ENCODE measurements at places on chromosomes 13 and 19.
A peak's percentile ranks its signal among the peaks of the same experiment; 100 is the strongest.

DNA sequence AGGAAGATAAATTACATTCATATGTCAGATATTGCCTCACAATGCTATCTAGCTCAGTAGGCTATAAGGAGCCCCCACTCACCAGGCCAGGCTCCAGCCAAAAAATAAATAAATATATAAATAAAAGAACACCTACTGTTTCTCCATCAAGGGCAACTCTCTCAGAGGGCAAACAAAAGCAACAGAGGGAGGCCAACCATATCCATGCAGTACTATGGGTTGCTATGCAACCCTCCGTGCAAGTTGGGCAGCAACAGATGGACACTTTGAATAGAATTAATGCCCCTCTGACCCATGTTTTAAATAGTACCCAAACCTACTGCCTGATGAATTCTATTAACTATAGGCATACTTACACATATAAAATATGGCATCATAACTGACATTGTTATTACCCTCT is 279.8 kb upstream of the EDNRB start:
- DNase-seq = no peak

GRCh38 chr13:75479102-75479740 is 2.7 kb downstream of the TBC1D4 start:
- DNase-seq = no peak

DNA sequence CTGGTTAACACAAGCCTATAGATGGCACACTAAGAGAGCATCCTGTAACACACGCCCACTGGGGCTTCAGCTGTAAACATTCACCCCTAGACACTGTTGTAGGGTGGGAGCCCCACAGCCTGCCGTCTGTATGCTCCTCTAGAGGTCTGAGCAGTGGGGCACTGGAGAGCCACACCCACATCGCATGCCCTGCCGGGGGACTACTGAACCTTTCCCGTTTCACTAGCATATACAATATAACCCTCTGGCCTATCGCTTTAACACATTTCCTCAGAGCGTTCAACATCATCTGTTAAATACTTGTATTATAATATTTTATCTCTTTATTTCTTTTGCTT is 73.4 kb downstream of the PCDH9 start:
- DNase-seq = no peak

- DNase-seq = no peak
Observed at GRCh38 chr19:48121909-48122371, 11.3 kb upstream of the PLA2G4C start.

DNA sequence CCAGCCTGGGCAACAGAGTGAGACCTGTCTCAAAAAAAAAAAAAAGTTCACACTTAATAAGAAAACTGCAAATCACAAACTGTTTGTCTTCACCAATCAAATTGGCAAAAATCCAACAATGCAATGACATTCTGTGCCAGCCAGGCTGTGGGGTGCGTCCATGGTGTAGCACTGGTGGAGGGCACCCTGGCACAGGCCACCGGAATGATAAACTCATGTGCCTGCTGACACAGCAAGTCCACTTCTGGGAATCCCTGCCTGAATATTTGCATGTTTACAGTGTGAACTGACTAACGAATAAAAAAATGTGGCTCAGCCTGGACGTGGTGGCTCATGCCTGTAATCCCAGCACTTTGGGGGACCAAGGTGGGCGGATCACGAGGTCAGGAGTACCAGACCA is 1.6 kb upstream of the LRRC25 start:
- DNase-seq = no peak

- DNase-seq = no peak
Observed at GRCh38 chr19:10138879-10139795, 19.4 kb upstream of the EIF3G start.

- DNase-seq = no peak
Observed at GRCh38 chr13:26071691-26072090, 19.9 kb upstream of the SHISA2 start.

- no peak for DNase-seq
Observed at GRCh38 chr19:45782820-45783785, 813 bp upstream of the DMPK start.

DNA sequence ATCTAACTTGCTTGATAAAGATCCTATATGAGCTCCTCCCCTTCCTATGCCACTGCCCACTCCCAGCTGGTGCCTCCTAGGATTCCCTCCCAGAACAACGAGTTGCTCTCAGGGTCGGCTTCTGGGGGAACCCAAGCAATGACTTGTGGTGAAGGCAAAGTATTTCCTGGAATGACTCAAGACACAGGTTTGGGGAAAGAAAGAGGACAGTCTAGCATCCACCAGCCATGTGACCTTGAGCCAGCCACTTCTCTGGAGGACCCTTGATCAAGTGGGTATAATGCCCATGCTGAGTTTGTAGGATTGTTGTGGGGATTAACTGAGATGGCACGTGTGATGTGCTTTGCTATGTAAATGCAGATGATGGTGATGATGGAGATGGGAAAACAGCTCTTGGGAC is 33.0 kb downstream of the MBD3L2B start:
- no peak for DNase-seq

GRCh38 chr19:12745166-12745897 is 6.3 kb upstream of the BEST2 start:
- no peak for DNase-seq

DNA sequence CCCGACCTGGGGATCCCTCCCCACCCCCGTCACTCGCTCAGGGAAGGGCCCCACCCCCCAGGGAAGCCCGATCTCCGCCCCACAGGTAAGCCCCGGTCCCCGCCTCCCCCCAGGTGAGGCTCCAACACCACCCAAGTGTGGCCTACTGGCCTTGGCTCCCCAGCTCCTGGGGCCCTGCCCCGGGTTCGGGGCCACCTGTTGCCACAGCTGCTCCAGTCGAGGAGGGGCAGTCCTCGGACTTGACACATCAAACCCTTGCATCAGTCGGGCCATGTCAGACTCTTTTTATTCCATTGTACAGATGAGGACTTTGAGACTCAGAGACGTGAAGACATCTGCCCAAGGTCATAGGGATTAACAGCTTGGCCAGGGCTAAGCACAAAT is 512 bp downstream of the CC2D1A start:
- peak; percentile 30 for DNase-seq

GRCh38 chr13:29948244-29948643 is 97.8 kb upstream of the UBL3 start:
- DNase-seq = no peak

GRCh38 chr13:48720621-48721020 is 66.9 kb downstream of the CYSLTR2 start:
- DNase-seq = no peak

- no peak for DNase-seq
Observed at GRCh38 chr13:19606152-19606551, 27.3 kb upstream of the MPHOSPH8 start.

DNA sequence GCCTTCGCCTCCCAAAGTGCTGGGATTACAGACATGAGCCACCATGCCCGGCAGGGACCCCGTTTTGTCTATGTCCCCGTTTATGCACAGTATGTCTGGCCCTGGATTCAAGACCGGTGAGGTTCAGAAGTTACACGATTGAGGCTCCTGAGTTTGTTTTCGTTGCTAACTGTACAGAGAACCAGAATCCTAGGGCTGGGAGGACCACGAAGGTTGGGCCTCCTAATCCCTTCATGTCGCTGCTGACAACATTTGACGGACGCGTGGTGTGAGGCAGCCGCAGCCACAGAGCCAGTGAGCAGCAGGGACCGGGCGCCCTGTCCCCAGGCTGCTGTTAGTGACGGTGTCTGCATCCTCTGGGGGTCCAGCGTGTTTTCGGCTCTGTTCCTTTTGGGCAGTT is 91.4 kb downstream of the ATP11A start:
- DNase-seq = no peak

- DNase-seq = no peak
Observed at GRCh38 chr13:101697745-101698144, 245.3 kb downstream of the ITGBL1 start.

- DNase-seq = no peak
Observed at GRCh38 chr19:18961767-18962620, 21.0 kb upstream of the HOMER3 start.

- DNase-seq = no peak
Observed at GRCh38 chr19:15231271-15231670, 977 bp downstream of the EPHX3 start.

DNA sequence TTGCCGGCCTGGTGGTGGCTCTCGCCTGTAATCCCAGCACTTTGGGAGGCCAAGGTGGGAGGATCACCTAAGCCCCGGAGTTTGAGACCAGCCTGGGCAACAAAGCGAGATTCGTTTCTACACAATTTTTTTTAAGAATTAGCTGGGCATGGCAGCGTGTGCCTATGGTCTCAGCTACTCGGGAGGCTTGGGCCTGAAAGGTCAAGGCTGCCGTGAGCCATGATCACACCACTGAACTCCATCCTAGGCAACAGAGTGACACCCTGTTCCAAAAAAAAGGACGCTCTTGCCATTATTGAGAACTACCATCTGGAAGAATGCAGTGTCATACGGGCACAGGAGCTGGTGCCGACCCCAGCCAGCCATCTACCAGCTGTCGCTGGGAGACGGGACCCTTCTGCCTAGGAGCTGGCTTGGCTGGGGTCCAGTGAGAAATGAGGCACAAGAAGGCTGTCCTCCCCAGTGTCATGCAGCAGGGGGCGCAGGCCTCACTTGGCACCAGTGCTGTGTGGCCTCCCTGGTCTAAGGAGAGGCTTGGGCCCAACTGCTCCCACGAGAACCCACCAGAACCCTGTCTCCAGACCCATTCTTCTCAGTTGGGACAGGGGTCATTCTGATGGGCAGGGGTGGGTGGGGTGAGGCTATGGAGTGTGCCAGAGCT is 12.2 kb upstream of the RELB start:
- DNase-seq = peak; percentile 58

DNA sequence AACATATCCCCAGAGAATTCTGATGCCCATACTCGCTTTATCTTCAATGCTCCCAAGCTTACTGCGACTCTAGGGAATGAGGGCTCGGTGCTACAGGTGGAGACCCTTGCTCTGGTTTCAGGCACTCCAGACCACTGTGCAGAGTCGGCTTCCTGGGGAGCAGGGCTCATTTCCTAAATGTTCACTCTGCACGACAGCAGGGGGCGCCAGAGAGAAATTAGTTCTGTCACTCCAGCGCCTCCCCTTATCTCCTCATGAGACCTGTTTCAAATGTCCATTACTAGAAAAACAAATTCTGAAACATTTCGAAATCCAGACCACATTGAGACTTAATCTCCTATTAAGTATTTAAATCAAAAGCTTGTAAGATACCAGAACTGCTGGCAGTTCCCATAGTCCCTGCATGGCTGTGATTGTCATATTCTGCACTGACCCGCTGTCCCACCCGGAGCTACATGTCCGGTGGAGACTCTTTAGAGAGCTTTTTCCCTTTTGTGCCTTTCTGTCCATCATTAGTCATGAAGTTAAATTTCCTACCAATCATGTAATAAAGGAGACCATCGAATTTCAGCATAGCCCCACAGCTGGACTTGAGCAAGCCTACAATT is 22.4 kb downstream of the EPSTI1 start:
- DNase-seq = peak; percentile 73

DNA sequence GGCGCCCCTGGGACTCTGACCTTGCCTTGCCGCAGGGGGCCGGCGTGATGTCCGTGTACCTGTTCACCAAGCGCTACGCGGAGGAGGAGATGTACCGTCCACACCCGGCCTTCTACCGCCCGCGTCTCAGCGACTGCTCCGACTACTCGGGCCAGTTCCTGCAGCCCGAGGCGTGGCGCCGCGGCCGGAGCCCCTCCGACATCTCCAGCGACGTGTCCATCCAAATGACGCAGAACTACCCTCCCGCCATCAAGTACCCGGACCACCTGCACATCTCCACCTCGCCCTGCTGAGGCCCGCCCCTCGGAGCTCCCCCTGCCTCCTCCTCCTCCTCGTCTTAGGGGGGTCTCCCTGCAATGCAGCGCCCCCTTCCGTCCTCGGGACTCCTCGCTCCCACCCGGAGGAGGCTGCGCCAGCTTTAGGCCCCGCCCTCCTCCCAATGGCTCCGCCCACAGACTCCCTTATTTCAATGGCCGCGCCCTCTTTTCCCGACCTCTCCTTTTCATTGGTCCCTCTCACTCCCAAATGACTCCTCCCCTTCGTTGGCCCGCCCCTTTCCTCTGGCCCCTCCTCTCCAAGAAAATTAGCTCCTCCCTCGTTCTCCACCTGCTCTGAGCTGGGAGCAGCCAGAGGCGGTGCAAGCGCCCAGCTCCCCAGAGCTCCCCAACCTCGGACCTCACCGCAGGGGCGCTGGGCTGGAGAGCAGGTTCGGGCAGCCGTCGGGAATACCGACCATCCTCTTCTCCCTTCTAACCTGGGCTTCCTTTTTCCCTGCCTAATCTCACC is 20.5 kb upstream of the CACNG8 start:
- DNase-seq = no peak

- no peak for DNase-seq
Observed at GRCh38 chr13:65472336-65472735, 1757.8 kb downstream of the PCDH9 start.

DNA sequence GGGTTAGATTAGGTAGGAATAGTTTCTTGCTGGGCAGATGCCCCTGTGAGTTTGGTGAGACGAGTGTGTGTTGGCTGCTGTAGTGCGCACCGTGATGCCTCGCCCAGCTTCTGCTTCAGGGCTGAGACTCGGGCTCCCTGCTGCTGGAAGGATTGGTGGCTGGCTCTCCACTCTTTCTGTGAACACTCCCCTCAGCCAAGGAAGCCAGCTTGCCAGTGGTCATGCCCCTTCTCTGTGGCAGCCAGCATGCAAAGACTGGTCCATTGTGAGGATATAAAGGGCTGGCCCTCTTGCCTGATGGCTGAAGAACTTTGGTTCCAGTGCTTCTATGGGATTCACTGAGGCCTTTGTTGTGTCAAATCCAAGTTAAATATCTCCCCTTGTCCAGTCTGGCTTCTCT is 2.9 kb upstream of the HTR2A start:
- no peak for DNase-seq

DNA sequence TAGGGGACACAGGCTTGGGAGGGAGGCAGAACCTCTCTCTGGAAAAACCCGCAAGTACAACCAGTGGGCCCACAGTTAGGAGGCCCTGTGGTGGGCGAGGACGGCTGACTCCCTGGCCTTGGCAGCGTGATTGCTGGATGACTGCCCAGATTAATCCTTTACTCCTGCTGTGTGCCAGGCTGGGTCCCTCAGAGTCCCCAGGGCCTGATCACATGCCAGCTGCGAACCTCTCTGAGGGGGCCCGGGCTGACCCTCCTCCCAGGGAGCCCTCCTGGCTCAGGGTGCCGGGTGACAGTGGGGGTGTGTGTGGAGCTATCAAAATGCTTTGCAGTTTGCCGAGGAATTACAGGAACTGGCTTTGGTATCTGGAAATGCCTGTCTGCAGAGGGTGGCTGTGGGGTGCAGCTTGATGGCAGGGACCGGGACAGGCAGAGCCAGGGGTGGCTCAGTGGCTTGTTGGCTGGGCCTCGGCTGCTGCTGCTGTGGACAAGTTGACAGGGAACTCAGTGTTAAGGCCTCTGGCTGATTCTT is 48.9 kb downstream of the DNM2 start:
- DNase-seq = no peak

DNA sequence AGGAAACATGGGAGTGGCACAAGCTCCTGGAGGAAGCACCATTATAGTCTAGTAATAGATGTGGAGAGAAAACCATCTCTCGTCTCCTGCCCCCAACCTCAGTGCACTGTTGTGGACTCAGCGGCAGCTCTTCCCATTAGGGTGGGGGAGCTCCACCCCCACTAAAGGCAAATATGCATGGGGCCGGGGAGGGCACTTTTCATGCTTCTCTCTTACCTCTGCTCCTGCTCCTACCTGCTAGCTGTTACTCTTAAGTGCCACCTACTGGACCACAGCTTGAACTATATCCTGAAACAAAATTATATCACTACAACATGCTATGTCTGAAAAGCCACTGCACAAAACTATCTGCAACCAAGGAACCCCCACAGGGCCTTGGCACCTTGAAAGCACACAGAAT is 112.6 kb upstream of the DACH1 start:
- no peak for DNase-seq
